A172 (cell line): ENCODE measurements at places on chromosomes 6 and 20.
A peak's percentile ranks its signal among the peaks of the same experiment; 100 is the strongest.

GRCh38 chr6:4170297-4170696 lies 34.9 kb upstream of the ECI2 start:
- no peak for DNase-seq

DNA sequence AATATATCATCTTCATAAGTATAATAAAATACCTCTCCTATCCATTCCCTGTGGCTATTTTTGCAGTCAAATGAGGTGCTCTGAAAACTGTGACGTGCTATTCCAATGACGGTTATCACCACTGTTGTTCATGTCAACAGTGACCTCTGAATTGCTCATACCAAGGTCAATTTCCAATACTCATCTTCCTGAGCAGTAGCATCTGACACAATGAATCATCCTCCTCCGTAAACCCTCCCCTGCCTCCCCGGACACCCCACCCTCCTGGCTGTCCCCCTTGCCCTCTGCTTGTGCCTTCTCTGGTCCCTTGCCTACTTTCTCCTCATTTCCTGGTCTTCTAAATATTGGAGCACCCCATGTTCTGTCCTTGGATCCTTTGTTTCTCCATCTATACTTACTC lies 77.7 kb upstream of the SLC22A23 start:
- DNase-seq, result no peak

GRCh38 chr6:53038596-53038995 lies 26.6 kb upstream of the FBXO9 start:
- no peak for DNase-seq

DNA sequence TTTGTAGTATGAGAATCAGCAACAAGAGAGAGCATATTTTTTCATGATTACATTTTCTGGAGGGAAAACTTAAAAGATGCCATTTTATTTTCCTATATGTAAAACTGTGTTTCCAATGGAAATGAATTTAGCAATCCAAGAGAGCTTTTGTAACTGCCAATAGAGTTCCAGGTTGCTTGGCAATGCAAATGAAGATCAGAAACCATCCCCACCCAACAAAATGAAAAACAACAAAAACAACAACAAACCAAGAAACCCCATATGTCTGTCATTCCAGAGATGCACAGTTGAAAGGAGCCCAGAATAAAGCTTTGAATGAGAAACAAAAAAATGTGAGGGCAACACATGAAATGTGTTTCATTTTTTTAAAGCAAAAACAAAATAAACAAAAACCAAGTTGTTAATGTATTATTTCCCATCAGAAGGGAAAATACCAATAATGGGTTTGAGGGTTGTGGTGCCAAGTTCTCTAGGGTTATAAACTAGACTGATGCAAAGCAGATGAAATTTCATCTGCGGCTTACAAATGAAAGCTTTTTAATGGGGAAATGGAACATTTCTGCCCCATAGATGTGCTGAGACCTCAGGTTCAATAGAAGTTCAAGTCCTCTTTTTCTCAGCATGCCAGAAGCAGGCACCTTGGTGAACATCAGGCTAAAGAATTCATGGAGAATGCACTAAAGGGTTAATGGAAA lies 121.5 kb upstream of the MCHR2 start:
- no peak for DNase-seq

GRCh38 chr20:33062105-33062824 lies 8.6 kb downstream of the BPIFB3 start:
- DNase-seq, result no peak

GRCh38 chr6:3579652-3580175 lies 122.9 kb upstream of the SLC22A23 start:
- DNase-seq, result no peak

DNA sequence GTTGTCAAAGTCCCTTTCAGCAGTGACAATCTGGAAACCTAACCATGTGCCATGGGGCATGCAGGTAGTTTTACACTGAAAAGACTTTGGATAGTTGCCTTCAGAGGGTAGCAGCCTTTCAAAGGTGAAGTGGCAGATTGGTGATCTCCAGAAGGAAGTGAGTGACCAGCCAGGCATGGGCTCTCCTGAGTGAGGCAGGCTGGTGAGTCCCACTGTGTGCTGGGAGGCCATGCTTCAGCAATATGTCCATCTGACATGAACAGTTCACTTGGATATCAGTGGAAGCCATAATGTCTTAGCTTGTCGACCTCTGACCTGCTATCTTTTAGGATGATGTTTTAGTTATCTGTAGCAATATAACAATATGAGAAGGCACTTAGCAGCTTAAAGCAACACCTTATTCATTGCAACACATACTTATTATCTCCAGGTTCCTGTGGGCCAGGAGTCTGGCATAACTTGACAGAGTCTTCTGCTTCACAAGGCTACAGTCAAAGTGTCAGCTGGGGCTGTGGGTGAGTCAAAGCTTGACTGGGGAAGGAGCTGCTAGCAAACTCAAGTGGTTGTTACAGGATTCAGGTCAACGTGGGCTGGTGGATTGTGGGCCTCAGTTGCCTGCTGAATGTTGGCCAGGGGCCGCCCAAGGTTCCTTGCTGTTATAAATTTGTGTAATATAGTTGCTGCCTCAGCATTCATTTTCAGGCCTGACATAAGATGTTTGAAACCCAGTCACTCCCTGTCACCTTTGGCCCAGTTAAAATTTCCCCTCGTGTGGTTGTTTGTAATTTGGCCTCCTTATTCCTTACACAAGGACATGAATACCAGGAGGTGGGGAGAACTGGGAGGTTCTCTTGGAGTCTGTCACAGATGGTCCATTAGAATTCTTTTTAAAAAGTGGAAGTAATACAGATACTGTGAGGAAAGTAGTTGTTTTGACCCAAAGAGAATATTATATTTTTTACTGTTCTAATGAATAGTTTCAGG lies 100.2 kb downstream of the UST start:
- DNase-seq, result no peak

DNA sequence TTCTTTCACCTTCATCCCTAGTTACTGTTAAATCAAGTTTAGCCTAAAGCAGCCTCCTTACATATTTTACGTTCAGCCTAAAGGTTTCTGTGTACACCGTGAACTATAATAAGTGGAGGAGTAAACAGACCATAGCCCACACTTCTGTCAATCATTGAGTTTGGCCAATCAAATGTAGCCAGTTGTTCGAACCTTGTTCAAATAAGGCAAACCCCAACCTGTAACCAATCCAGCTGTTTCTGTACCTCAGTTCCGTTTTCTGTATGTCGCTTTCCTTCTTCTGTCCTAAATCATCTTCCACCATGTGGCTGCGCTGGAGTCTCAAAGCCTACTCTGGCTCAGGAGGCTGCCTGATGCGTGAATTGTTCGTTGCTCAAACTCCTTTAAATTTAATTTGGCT lies 1.8 kb upstream of the FBXO30 start:
- no peak for DNase-seq

DNA sequence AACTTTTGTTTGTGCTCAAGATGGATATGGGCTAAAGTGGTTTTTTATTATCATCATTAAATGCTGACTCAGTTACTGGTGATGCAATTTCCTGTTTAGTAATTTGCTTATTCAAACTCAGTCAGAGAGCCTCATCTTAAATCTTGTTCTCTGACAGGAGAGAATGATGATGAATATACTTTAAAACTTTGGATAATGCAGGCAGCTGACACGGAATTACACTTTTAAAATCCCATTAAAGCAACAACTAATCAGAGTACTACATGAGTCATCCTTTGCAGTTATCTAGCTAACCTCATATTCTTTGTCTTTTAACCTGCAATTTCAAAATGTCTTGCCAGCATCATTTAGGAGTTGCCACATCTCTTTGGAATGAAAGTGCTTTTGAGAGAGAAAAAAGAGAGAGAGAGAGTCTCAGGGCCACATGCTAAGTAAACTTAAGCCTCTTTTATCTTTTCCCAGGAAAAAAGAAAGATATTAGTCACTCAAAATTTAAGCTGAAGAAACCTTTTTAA lies 9.2 kb upstream of the C6orf141 start:
- DNase-seq, result peak; percentile 97

- DNase-seq, result peak; percentile 28
Measured at GRCh38 chr6:29071831-29072723, 15.0 kb downstream of the OR2B3 start.

DNA sequence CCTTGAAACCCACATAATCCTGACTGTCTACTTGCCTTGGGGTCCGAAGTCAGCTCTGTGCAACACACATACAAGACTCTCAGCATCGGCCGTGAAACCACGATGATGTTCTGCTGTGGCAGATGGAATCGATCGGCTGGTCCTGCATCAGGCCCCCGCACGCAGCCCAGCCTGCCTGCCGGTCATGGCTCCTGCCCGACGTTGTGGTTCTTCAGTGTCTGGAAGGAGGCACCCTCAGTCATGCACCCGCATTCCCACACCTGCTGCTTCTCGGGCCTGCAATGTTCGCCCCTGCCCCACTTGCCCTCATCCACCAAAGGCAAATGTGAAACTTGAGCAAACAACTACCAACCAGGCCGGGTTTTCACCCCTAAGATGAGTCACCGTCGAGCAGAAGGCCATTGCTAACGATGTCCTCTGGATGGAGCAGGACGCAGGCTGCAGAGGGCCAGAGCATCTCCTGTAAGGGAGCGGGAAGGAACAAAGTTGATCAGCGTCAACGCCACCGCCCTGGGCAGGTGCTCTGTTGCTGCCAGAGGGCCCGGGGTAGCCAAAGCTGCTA lies 128.9 kb upstream of the PDE10A start:
- no peak for DNase-seq

- no peak for DNase-seq
Measured at GRCh38 chr6:43457643-43458042, 2.3 kb upstream of the DLK2 start.

DNA sequence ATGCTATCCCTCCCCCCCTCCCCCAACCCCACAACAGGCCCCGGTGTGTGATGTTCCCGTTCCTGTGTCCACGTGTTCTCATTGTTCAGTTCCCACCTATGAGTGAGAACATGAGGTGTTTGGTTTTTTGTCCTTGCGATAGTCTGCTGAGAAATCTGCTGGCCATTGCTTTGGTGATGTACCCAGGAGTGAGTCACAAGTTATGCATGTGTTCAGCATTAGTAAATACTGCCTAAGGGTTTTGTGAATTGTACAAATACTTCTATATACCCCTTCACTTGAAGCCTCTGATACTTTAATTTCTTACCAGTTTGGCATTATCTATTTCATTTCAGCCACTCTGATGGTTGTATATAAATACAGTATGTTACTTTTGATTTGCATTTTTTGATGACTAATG lies 711.3 kb upstream of the GJE1 start:
- peak; percentile 54 for DNase-seq

GRCh38 chr6:98324446-98324845 lies 509.9 kb upstream of the POU3F2 start:
- DNase-seq, result no peak
